Stimulated activated CD8-positive, alpha-beta memory T cell treated with anti-CD3 and anti-CD28 coated beads, Interleukin-7, amount 100 ng/mL, for 1 hour (primary cell): ENCODE measurements at places on chromosomes 5 and 9.

DNA sequence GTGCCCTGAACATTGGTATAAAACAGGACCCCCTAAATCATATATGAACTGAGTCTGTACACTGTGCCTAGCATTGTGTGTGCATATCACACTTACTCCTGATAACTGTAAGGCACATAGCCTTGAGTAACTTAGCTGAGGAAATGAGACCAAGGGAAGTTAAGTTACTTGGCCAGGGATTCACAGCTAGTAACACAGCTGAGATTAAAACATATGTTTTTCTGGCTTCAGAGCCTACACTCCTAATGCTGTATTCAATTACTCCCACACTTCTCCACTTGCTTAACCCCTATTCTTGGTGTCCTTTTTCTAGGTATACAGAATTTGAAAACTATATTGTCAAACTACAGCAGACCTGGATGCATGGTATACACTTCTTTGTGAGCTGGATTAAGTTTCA is 12.8 kb downstream of the GHR start:
- no peak for DNase-seq

DNA sequence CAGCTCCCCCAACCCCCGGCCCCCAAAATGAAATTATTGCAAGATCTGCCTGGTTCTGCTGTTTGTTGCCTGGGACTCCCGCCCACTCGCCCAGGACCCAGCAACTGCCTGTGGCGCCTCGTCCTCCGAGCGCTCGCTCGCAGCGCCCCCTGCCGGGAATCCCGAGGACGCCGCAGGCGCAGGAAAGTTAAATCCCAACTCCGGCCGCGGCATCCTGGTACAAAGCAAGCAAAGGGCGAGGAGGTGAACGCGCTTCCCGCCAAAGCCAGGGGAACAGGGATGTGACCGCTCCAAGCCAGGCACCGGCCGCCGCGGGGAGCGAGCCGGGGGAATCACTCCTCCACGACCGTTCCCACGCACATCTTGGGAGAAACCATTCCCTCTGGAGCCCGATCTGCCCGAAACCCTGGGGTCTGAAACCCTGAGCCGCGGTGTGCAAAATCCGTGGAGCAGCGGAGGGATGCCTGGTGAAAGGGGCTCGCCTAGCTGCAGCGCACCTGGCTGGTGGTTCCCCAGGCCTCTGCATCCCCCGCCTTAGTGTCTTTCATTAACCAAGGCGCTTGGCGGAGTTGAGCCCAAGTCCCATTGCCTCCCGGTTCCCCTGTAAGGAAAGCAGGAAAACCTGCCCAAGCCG is 1.3 kb downstream of the SEMA5A start:
- no peak for DNase-seq

DNA sequence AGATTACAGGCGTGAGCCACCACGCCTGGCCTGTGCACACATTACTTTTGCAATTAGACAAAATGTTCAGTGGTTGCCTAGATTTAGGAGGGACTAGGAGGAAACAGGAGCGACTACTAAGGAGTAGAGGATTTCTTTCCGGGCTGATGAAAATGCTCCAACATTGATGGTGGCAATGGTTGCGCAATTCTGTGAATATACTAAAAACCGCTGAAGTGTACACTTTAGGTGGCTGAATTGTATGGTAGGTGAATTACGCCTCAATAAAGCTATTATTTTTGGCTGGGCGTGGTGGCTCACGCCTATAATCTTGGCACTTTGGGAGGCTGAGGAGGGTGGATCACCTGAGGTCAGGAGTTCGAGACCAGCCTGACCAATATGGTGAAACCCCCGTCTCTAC is 46.8 kb upstream of the STXBP1 start:
- DNase-seq, result no peak

GRCh38 chr5:174489215-174489614 is 235.2 kb upstream of the MSX2 start:
- no peak for DNase-seq

- no peak for DNase-seq
Measured at GRCh38 chr9:117555964-117556629, 141.2 kb upstream of the ASTN2 start.

DNA sequence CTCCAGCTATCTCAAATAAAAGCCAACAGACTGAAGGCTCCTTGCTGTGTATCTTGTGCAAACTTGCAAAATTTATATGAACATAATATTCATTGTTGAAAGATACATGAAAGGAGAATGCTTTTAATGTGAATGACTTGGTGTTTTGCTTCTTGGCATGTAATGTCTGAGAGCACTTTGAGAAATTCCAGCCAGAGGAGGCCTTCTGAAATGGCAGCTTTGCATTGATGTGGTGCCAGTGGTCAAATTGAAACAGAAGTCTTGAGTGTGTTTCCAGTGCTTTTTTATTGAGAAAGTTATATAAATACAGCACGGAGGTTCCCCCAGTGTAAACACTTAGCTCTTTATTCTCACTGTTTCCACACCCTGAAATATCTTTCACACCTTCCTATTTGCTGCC is 182.1 kb downstream of the ADCY2 start:
- no peak for DNase-seq

- no peak for DNase-seq
Measured at GRCh38 chr9:80720579-80720978, 968.8 kb downstream of the TLE1 start.

DNA sequence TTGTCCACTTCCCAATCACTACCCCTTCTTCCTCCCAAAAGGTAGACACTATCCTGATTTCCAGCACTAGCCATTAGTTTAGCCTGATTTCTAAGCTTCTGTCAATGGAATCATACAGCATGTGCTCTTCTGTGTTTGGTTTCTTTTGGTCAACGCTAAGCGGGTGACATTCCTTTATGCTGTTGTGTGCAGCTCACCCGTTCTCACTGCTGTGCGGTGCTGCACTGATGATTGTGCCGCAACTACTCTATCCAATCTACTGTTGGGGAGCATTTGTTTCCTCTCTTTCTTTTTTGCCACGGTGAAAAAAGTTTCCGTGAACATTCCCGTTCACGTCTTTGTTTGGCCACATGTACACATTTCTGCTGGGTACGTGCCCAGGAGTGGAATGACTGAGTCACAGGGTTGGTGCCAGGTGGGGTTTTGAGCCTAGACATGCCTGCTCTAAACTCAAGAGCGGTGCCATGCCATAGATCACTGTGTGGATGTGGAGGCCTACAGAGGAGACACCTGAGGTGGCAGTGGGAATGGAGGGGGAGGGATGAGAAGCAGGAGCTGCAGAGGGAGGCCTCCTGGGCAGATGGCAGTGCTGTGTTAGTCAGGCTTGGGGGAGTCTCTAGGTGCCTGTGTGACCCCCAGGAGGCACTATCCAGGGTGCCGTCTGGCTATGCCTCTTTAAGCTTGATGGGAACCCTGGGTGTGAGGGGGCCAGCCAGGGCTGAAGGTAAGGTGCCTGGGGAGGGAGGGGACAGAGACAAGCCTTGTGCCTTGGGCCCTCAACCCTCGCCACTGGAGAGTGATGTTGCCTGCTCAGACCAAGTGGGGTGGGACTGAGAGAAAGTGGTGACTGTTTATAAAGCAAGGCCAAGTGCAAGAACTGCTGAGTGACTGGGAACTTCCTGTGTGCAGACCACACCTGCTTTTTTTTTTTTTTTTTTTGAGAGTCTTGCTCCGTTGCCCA is 11.4 kb upstream of the ANKRD33B start:
- no peak for DNase-seq

GRCh38 chr9:109246533-109246932 is 74.3 kb downstream of the EPB41L4B start:
- no peak for DNase-seq

GRCh38 chr9:11016081-11016480 is 403.3 kb upstream of the PTPRD start:
- DNase-seq, result no peak

GRCh38 chr9:137969685-137970084 is 92.1 kb downstream of the CACNA1B start:
- DNase-seq, result no peak

DNA sequence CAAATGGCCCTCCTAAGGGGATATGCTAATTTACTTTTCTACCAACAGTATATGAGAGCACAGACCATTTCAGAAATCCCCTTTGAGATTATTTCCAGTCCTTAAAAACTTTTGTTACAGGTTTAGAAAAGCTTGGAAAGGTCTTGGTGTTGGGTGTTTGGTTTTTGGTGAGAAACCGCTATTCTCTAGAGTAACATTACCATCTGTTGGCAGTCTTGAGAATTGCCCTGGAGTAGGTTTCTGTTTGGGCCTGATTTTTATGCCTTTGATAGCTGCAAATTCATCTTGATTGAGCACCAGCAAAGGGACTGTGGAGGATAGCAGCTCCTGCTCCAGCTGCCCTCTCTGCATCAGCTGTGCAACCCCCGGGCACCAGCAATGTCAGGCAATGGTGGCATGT is 8.0 kb downstream of the NUDT2 start:
- DNase-seq, result no peak

DNA sequence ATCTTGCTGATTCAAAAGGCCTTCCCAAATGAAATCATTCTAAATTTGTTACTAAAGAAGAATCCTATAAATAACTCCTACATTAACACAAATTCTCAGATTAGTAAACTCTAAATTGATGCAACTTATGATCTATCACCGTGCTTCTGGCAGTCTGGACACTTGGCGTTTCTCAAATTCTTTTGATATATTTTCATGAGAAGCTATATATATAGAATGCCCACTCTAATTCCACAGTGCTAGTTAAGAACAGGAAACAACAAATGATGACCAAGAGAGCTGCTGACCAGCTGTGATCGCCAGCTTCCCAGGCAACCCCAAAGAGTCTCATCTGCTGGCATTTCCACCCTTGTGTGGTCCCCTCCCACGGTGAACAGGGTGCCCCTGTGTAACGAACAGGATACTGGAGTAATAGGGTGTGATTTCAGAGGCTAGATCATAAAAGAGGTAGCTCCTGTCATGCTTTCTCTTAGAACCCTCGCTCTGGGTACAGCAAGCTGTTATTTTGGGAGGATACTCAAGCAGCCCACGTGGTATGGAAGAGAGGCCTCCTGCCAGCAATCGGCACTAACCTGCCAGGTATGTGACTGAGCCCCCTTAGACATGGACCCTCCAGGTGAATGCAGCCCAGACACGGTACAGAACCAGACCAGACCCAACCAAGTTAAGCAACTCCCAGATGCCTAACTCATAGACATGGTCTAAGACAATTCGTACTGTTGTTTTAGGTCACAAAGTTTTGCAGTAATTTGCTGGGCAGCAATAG is 64.7 kb downstream of the CDC14B start:
- DNase-seq, result no peak

GRCh38 chr9:38482918-38483592 is 58.8 kb upstream of the IGFBPL1 start:
- DNase-seq, result no peak

DNA sequence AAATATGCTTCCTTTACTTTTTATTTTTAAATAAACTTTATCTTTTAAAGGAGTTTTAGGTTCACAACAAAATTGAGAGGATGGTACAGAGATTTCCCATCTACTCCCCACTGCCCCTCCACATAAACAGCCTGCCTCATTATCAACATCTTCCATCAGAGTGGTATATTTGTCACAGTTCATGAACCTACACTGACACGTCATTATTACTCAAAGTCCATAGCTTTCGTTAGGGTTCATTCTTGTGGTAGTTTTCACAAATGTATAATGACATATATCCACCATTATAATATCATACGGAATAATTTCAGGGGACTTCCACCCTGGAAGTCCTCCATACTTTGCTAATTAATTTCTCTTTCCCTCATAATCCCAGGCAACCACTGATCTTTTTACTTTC is 204.9 kb downstream of the SMARCA2 start:
- DNase-seq, result no peak

DNA sequence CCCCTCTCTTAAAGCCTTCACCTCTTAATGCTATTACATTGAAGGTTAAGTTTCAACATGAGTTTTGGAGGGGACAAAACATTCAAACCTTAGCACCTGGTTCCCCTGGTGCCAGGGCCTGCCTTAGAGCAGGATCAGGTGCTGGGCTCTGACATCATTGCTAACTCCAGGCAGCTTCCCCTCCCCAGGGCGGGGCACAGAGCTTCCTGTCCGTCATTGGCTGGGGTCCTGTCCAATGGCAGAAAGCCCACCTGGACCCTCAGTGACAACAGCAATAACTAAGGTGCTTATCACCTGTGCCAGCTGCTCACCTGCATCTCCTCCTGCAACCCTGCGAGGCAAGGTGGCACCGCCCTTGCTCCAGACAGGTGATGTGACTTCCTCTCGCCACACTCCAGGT is 177.4 kb downstream of the NSG2 start:
- DNase-seq, result no peak

DNA sequence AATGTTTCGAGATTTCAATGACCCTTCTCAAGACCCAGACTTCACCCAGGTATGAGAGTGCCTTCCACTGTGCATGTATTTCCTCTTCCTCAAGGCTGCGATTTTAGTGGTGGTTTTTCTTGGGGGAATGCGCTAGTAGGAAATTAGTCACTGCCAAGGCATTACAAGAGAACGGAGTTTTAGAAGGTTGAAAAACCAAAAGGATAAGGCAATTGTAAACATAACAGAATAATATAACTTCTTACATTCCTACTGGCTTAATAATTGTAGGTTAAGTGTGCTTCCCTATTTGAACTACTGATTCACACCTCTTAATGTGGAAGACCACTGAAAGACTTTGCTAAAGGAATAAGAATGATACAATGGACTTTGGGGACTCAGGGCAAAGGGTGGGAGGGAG is 38.9 kb downstream of the ACO1 start:
- no peak for DNase-seq

GRCh38 chr5:169185626-169186025 is 115.3 kb downstream of the SLIT3 start:
- DNase-seq, result no peak

GRCh38 chr9:14849851-14850250 is 60.4 kb downstream of the FREM1 start:
- DNase-seq, result no peak

DNA sequence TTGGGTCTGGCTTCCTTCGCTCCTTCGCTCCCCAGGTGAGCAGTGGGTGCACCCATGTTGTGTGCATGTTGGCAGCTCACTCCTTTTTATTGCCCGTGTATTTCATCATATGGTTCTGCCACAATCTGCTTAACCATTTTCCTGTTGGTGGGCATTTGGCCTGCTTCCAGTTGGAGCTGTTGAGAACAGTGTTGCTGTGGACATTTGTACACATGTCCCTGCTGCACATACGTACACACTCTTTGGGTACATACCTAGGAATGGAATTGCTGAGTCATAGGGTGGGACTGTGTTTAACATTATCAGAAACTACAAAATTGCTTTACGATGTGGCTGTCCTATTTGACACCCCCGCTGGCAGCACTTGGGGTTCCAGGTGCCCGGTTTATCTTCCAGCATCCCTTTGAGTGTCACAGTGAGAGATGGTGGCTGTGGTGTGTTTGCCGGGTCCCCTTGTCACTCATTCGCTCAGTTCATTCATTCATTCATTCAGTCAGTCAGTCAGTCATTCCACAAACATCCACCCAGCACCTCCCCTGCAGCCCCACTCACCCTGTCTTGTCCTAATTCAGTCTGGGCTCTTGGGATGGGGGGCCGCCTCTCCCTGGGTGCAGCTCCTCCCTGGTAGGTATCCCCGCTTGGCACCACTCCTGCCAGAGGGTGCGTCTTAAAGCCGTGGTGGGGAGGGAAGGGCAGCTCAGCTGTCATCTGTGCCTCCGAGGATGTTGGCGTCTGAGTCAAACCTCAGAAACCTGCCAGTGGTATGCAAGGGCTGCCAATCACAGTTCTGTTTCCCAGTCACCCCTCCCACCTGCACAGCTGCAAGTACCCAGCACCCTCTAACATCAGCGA is 7.9 kb upstream of the FIBCD1 start:
- no peak for DNase-seq
